ENCODE measurements at places on chromosomes 13 and 19.

GRCh38 chr19:2044709-2045500 lies 6.1 kb downstream of the MKNK2 start:
- DNase-seq, result no peak

DNA sequence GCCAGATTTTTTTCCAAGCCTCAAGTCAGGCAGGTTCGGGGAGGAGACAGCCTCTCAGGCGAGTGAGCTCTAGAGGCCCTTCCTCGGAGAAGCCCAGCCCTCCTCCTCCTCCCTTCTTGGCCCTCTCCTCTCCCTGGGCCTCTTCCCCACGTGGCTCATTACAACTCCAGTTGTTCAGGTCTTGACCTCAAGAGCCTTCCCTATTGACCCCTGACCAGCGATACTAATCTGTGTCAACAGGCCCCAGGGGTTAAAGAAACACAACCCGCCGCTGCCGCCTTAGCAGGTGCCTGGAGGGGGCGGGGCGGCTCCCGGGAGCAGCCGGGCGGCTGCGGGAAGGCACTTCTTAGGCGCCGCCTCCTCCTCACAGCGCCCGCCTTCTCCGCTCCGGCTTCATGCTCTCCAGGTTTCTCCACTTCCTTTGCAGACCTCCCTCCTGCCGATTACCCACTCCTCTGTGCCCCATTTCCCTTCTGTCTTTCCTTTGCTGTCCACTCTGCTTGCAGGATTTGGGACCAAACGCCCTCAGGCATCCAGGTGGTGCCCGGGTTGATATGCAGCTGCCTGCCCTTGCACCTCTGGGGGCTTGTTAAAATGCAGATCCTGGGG lies 51.0 kb downstream of the LYL1 start:
- DNase-seq, result no peak

GRCh38 chr19:15244808-15245207 lies 12.6 kb upstream of the EPHX3 start:
- no peak for DNase-seq

GRCh38 chr19:45069056-45069455 lies 7.2 kb downstream of the ZNF296 start:
- no peak for DNase-seq

- no peak for DNase-seq
These were observed 17.9 kb downstream of the ALG5 start for GRCh38 chr13:36981156-36981743.

GRCh38 chr13:108190897-108191296 lies 24.4 kb downstream of the LIG4 start:
- DNase-seq, result no peak

GRCh38 chr19:5993648-5994358 lies 15.9 kb upstream of the RANBP3 start:
- no peak for DNase-seq

- DNase-seq, result no peak
These were observed 41.1 kb upstream of the MRI1 start for GRCh38 chr19:13723206-13723605.
